ENCODE measurements at places on chromosomes 13 and 19.

DNA sequence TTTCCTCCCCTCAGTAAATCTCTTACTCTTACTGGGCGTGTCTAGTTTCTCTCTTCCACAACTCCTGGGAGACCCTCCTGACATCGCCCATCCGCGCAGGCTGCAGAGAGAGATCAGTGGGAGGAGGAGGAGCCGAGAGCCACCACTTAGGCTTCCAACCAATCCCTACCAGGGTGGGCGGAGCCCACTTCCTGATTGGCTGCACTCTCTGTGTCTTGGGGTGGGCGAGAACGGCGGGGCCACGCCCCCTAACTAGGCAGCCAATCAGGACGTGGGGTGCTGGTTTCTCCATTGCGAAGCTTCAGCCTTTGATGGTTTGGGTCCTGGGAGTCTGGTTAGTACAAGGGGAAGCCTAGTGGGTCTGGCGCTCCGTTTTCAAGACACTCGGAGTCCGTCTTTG lies at the start of gene PMIS2:
TSS of gene PMIS2 (plus strand) at position 326 of the 400 bp plus-strand sequence. CDS start 87 bp downstream, outside the sequence.
- DNase-seq, result no peak

- no peak for DNase-seq
Measured at GRCh38 chr19:5003781-5004180, 34.9 kb downstream of the KDM4B start.

DNA sequence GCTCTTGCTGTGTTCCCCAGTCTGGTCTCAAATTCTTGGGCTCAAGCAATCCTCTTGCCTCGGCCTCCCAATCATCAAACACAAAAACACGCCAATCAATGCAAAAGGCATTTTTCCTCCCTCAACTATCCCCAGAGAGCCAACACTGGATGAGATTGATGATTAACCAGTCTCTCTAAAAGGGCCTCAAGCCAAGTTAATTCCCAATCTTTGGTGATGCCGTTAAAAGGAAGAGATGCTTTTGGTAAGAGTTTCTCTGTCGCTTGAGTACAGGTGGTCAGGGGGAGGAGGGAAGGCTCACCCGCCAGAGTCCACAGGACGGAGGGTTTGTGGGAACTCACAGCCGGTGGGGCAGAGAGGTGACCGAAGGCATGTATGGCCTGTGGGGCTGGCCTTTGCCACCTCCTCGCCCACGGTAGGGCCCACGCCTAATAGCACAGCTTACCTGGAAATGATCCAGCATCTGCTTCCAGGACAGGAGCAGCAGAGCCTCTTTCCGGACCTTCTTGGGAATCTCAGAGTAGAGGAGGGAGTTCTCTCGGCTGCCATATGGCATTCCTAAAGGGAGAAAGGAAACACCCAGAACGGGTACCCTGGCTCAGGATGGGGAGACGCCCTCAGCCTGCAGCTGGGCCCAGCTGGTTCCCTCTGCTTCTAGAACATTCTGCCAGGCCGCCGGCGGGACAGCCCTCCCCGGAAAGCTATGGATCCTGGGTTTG lies 18.1 kb downstream of the DPP9 start:
- no peak for DNase-seq

GRCh38 chr13:64924401-64924800 lies 2305.7 kb downstream of the PCDH9 start:
- no peak for DNase-seq

GRCh38 chr13:102718746-102719145 lies 23.9 kb upstream of the METTL21C start:
- DNase-seq, result no peak

GRCh38 chr19:53424968-53425597 lies 6.7 kb upstream of the ZNF761 start:
- peak; percentile 30 for DNase-seq

DNA sequence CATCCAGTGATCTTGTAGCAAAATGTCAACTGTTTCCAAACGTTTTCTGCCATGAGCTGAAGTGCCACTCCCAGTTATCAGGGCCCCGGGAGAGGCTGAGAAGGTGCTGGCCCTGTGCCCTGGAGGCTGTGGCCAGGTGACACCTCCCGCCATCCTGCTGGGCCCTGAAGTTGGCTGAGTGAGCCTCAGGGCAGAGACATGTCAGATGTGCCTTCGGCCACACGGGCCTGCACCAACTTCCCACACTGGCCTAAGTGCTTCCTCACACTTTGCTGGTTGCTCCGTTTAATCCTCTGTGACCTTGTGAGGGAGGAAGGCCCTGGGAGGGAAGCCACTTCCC lies 4.8 kb downstream of the ADPRHL1 start:
- DNase-seq, result no peak

DNA sequence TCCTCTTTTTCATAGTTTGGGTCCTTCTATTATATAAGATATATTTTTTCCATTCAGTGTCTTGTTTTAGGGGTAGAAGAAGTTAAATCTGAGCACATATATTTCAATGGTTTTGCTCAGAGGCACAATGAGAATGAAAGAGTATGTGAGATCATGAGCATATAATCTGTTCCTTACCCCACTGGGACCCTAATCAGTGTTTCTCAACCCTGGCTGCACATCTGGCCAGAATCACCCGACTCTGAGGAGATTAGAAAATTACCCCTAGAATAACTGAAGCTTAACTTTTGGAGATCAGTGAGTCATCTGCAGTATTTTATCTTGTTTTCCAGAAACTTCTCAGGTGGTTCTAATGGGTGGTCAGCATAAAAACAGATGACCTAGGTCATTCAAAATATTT lies 782 bp downstream of the CYSLTR2 start:
- no peak for DNase-seq

DNA sequence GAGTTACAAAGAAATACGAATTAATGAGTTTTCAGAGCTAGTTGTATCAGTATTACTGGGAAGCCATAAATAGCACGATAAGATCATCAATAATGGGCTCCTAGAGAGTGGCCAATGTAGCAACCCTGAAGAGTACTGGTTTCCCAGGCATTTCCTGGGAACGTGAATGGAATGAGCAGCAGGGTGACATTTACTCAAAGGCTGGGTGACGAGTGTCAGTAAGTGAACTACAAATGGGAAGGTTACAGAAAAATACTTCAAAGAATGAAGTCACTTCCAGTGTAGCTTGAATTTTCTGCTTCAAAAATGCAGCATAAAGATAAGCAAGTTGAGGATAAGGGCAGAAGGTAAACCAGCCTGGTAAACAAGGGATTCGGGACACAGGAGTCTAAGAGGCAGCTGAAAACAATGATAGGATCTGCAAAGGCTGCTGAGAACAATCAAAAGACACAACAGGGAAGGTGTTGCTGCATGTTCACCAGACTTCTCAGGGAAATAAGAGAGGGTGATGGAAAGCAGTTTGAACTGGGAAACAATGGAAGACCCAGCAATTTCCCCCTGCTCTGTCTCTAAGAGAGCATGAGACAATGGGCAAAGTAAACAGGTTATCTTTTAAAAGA lies 48.6 kb upstream of the POSTN start:
- no peak for DNase-seq

- DNase-seq, result no peak
Measured at GRCh38 chr19:38284422-38284821, 19.6 kb upstream of the C19orf33 start.

- DNase-seq, result no peak
Measured at GRCh38 chr19:17557466-17557865, 2.0 kb downstream of the COLGALT1 start.

- peak; percentile 95 for DNase-seq
Measured at GRCh38 chr19:947707-948539, 22.1 kb downstream of the ARID3A start.

GRCh38 chr19:48495396-48495795 lies 16.2 kb downstream of the LMTK3 start:
- DNase-seq, result no peak

GRCh38 chr13:80577926-80578670 lies 237.2 kb upstream of the SPRY2 start:
- no peak for DNase-seq

DNA sequence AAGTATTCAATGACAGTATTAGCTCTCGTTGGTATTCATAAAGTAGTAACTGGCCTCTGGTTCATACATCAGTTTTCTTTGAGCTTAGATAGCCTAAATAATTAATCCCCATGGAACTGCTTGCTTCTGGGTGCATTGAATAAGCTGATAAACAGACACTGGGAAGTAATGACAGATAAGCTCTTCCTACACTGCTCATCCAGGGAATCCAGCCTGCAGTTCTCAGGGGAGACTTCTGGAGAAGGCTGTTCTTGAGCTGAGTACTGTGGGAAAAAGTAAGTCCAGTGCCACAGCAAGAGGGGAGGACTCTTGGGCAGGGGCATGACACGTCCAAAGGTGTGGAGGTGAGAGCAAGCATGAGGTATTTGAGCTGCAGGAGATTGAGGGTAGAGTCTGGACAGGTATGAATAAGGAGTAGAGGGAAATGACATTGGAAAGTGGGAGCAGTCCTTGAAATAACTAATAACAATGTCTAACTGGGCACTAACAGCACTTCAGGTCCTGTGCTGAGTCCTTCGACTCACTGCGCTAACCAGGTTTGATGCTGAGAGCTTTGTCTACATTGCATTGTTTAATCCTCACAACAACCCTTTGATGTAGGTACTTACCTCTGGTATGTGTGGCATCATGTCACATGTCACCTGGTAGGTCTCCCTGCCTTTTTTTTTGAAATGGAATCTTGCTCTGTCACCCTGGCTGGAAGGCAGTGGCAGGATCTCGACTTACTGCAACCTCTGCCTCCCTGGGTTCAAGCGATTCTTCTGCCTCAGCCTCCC lies 7.2 kb downstream of the GARRE1 start:
- no peak for DNase-seq

DNA sequence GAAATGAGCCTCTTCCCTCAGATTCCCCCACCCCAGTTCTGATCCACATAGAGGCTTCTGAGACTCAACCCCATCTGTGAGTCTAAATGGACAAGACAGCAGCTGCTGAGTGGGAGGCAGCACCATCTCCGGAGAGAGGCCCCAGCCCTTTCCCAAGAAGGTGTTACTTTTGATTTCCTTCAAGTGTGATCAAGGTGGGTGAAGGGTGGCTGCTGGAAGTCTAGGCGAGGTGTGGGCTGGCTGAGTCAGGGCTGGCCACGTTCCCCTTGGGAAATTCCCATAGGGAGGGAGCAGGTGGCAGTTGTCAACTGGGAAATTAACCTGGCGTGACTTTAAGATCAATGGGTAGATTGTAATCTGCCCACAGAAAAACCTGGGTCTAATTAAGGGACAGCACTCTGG lies 148.0 kb downstream of the FOXO1 start:
- DNase-seq, result no peak

DNA sequence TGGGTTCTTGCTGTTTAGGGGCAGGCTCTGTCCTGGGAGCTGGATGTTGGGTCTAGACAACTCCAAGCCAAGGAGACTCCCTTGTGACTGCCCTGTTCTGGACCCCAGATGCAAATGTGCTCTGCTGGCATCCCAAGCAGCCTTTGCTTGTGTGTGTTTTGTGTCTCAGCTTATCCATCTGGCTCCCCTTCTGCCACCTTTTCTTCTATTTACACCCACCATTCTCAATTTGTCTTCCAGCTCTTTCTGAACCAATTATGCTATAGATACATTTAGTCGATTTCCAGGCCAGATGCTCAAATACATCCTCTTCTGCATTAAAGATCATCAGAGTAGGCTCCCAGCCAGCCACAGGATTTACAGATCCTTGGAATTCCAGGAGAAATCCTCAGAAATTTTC lies 115.0 kb upstream of the SLC7A1 start:
- no peak for DNase-seq

DNA sequence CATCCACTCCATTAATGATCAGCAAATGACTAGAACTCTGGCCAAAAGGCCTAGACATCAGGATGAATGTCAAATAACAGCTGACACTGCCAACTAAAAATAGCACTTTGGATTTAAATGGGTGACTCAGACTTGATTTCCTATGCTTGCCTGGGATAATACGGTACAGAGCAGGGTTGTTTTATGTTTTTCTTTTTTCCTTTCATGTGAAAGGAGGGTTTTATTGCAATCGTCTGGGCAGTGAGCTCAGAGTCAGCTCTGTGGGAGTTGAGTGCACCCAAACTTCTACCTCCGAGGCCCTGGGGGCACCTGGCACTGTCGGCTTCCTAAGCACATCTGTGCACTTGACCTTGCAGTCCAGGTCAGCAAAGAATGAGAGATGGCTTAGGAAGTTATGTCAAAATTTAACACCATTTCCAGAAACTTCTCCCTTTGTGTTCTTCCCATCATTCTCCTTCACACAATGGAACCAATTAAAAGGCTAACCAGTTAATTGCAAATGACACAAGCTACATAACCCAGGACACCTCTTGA lies 134.1 kb downstream of the LACC1 start:
- no peak for DNase-seq

GRCh38 chr13:78334059-78334458 lies 269.3 kb downstream of the POU4F1 start:
- DNase-seq, result no peak

- DNase-seq, result no peak
Measured at GRCh38 chr13:66780814-66781213, 449.3 kb downstream of the PCDH9 start.

DNA sequence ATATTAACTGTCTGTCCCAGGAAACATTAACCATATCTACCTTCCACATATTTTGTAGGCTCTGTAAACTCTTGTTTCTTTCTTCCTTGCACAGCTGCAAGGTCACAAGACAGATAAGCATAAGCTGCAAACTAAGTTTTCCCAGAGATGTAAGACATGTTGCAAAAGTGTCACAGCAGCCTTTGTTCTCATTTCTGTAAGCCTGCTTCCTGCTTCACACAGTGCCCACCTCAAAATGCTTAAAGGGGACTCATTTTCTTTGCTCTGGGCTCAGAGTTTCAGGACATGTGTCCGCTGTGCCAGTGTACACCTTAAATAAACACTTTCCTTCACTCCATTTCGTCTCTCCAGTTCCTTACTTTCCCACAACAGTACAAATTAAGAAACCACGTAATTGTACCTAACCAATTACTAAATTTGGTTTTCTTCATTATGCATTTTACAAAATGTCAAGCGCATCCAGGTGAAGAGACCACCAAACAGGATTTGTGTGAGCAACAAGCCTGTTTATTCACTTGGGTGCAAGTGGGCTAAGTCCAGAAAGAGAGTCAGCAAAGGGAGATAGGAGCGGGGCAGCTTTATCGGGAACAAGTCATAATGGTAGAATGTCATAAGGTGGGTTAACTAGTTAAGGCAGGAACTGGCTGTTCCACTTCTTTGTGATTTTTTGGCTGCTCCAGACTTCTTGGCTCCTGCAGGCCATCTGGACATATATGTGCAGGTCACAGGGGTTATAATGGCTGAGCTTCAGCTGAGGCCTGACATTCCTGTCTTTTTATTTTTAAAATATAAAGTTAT lies 12.7 kb upstream of the ZNF431 start:
- DNase-seq, result no peak

GRCh38 chr13:111174377-111175114 lies 59.4 kb downstream of the ARHGEF7 start:
- no peak for DNase-seq

DNA sequence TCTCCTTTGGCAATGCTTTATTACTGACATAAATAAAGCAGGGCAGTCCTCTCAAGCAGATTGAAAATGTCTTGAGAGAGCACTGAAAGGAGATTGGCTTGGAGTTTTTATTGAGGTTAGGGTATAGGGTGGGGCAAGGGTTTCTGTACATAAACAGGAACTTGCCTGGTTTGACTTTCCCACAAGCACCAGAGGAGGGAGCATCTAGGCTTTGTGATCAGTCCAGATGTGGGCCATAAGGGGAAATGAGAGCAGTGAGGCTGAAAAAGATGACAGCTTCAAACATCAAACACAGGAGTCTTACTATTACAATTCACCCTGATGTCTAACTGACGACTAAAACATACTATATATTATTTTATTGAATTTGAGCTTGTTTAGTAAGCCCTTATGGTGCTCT lies 260.9 kb downstream of the MTUS2 start:
- no peak for DNase-seq

- no peak for DNase-seq
Measured at GRCh38 chr19:50712833-50713232, 6.8 kb downstream of the SHANK1 start.

- no peak for DNase-seq
Measured at GRCh38 chr19:3977242-3978143, 6.6 kb upstream of the DAPK3 start.

- no peak for DNase-seq
Measured at GRCh38 chr13:83311886-83312577, 570.2 kb downstream of the SLITRK1 start.

All from GM12891 (cell line).